ENCODE measurements at places on chromosomes 6 and 20.

GRCh38 chr6:150252714-150253444, 110.0 kb downstream of the PPP1R14C start:
- peak; percentile 71 for DNase-seq

DNA sequence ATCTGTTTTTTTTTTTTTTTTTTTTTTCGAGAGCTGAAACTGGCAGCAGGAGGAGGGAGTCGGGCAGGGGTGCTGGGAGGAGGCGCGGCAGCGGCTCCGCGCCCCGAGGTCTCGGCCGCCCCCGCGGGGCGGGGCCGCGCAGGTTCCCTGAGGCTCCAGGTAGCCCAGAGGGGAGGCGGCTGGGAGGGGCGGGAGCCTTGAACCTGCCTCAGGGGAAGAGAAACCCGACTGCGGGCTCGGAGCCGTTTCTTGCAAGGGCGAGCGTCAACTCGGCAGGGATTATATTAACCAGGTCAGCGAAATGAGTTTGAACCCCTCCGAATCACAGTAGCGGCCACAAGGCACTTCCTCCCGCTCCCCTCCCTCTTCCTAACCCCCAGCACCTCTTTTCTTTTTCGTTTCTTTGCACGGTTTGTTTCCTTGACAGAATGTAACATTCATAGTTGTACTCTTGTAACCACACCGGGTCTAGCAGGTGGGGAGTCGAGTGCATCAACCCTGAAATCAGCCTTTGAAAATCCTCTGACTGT, 2.0 kb downstream of the MYB start:
- no peak for DNase-seq

DNA sequence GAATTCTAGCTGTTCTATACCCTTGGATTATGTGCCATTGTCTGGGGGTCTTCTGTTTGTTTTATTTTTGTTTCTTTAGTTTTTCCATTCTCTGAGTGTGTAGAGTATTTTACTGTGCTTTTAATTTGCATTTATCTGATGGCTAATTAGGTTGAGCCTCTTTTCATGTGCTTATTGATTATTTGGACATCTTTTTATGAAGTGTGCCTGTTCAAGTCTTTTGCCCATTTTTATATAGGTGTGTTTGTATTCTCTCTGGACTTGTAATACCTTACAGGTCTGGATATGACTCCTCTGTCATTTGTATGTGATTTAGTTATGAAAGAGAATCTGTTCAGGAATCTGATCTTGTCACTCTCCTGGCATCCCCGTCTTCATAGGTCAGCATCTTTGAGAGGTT, 22.6 kb upstream of the APCDD1L start:
- no peak for DNase-seq

GRCh38 chr6:166145751-166146150, 21.9 kb downstream of the TBXT start:
- peak; percentile 3 for DNase-seq

DNA sequence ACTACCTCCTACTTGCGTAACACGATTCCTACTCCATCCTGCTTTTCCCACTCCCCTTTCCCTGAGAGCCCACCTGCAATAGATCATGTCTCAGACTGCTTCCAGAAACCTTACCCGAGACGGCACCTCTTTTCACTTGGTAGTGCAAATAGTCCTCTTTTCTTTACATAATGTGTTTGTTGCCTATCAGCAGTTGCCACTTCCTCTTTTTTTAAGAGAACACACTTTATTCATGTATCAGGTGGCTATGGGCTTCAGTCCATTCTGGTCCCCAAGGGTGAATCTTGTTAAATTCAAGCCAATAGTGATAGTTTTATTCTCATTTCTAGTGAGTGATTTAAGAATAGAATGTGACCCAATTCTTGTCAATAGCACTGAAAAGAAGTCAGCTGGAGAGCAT, 57.7 kb upstream of the FERMT1 start:
- no peak for DNase-seq

GRCh38 chr6:33088931-33089620, 13.3 kb downstream of the HLA-DPB1 start:
- no peak for DNase-seq

DNA sequence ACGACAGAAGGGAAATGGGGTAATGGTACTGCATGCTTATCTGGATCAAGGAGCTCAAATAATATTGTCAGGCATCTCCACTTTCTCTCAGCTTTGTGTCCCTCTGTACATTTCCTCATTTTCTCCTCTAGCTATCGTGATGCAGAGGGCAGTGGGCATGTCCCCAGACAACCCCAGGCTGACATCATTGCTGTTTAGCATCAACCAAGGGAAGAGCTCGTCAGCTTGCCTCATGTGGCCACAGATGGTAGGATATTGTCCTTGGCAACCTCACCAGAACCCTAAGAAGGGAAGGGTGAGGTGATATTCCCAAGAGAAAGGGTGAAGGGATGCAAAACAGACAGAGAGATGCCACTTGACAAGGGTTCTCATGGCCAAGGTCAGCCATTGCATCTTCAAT, 58.3 kb downstream of the MAFB start:
- no peak for DNase-seq

DNA sequence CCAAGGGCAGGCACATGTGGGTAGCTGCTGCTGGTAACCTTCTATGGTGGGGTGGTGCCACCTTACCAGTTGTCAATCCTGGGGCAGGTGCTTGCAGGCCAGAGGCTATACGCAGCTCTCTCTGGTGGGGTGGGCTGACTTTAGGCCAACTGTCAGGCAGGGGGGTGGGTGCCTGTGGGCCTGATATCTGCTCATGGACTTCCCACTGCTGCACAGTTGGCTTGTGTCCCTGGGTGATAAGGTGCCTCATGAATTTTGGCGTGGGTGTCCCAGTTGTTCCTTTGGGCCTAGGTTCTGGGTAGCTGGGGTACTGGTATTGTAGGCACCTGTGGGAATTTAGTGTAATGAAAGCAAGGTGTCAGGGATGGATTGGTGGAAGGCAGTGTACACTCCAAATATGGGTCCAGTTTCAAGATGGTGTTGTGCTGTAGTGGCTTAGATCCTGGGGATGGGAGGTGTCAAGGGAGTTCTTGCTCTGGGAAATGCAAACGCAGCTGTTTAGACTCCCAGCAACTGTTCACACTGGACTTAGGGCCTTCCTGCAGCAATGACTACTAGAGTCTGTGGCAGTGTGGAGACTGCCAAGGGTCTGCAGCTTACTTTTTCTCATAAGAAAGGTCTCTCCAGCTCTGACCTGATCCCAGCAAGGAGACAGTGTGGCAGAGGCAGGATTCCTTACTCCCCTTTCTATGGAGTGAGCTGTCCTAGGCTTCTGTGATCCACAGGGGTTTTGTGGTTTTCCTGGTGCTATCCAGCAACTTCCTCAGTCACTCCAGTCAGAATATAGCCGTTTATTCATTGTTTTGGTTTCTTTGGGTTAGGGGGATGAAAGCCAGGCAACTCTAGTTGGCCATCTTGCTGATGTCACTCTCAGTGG, 128.2 kb downstream of the CRYBG1 start:
- peak; percentile 75 for DNase-seq

DNA sequence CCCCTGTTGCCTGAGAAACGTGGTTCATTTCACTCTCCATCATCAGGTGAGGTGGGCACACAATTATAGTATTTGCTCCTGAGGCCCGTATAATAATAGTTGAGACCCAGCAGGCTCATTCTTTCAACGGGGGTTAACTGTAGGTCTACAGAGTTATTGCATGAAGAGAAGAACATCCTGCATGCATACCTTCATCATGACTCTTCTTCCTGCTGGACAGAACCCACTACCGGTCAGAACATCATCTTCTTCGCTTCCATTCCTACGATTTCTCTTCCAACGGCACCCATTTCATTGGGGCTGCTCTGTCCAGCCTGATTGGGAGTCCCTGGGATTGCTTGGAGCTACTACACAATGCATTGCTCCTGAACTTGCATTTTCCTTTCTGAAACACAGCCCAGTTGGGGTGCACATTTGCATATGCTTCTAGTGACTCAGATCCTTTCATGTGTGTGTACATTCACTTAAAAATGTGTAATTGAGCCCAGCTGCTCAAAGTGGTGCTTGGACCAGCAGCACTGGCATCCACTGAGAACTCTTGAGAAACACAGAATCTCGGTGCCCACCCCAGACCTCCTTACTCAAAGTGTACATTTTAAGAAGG, 57.4 kb downstream of the SLC24A3 start:
- DNase-seq: peak; percentile 27

- no peak for DNase-seq
Measured at GRCh38 chr6:24394061-24394779, 8.5 kb upstream of the MRS2 start.

GRCh38 chr20:57508381-57508780, 16.6 kb downstream of the CTCFL start:
- DNase-seq: no peak

GRCh38 chr6:72048080-72048479, 161.7 kb downstream of the RIMS1 start:
- peak; percentile 5 for DNase-seq

DNA sequence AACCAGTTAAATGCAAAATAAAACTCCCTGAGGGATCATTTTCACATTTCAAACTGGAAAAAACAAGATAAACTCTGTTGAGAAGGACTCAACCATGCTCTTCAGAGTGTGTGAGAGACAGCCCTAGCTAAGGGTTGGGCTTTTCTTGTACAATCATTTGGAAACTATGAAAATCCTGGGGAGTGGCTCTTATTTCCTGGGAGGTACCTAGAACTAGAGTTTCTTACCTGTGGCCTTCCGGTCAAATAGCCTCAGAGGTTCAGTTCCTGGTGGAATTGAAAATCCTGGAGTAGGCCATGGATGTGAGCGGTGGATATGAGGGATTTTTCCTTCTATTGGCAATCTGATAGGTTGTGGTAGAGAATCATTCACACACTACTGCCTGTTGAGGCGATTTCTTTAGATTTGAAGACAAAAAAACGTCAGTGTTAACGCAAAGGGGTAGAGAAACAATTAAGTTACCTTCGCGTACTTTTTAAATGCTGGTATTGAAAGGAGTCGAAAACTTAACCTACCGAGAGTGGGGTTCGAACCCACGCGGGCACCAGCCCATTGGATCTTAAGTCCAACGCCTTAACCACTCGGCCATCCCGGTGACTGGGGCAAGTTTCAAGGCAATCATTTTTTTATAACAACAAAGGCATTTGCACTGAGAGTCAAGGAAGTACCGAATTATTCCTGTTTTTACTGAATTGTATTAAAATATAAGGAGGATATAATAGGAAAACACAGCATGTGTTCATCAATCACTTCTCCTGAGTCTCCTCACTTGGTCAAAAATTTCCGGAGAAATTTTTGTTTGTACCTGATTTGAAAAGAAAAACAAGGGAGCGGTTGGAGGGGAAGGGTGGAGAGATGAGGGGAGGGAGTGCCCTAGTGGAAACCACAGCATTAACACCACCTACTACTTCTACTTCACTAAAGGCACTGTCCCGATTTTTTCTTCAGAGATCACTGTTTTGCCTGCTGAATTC, 191.3 kb downstream of the OR2B2 start:
- DNase-seq: peak; percentile 24

DNA sequence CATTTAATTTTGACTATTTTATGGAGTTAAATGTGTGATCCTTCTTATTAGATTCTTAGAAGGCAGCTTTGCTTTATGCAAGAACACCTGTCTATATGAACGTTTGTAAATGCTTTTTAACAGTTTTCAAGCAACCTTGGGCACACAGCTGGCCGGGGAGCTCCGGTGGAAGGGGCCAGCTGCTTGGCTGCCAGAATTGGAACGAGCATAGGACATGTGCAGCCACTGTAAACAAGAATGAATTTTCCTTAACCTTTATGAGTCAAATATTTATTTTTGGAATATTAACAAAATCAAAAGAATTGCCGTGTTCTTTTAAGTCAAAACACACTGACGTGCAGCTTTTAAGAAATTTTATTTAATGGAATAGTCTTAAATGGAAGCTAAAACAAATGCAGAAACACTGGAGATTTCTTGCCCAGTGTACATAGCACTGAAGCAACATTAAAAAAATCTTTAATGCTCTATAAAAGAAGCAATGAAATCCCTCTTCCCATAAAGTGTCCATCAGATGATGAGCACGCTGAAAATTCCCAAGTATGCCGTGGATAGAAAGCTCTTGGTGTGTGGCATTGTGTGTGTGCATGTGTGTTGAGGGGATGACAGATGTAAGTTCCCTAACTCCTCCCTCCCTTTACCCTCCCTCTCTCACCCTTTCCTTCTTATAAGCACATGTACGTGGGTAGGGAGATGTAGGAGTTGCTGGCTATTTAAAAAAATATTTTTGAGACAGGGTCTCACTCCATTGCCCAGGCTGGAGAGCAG, 208.9 kb upstream of the EXOC2 start:
- peak; percentile 4 for DNase-seq

DNA sequence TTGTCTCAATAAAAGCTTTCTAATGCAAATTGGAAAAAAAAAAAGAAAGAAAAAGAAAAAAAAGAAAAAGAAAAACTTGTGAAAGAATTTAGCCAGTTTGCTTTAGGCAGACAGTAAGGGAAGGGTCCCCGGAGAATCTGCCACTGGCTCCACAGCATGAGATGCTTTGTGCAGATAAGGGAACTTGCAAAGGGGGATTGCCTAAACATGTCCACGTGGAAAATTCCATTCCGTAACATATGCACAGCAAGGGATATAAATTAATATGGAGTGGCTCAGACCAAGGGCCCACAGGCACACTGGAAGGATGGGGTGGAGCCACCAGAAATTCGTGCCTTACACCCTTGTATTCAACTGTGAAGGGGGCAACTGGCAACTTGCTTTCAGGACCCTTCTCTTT, 45.4 kb downstream of the MKKS start:
- DNase-seq: no peak

DNA sequence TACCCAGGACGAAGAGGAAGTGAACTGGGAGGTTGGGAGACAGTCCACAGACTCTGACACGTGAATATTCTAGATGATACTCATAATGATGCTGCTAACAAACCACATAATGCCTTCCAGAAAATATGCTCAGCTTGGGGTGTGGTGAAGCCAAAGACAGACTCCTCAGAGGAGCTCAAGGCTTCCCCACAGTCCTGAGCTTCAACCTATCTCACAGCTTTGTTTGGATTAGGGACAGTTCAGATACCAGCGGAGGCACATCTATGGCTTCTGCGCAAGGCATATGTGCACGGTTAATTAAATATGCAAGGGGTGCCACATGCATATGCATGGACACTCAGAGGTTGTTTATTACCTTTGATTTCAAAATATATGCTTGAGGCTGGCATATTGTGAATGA, 30.7 kb upstream of the MYLIP start:
- DNase-seq: peak; percentile 5

- no peak for DNase-seq
Measured at GRCh38 chr20:43681468-43681942, 14.6 kb downstream of the MYBL2 start.

- DNase-seq: peak; percentile 49
Measured at GRCh38 chr6:31969712-31970603, 2.0 kb downstream of the DXO start.

- DNase-seq: no peak
Measured at GRCh38 chr20:60804918-60805630, 447.0 kb upstream of the CDH4 start.

Data from fibroblast of skin of right biceps (primary cell).